ENCODE measurements at places on chromosomes 3 and 15. TPM values are rescaled to one million over a fixed set of nuclear protein-coding genes. Genes with fewer than 3 reads are reported as not detected.

Gene VGLL3
- total RNA-seq, result 25.3 TPM

Gene SLC51A
- 3.7 TPM for total RNA-seq

Gene KBTBD13
- not detected for total RNA-seq

Gene WNT7A
- total RNA-seq, result 15.1 TPM

Gene A4GNT
- total RNA-seq, result 0.34 TPM

Gene SLC25A26
- total RNA-seq, result 12.4 TPM

Gene GPR62
- not detected for total RNA-seq

Gene CORO2B
- 3.9 TPM for total RNA-seq

Gene MOBP
- total RNA-seq, result not detected

Gene CCDC39
- not detected for total RNA-seq

Gene FGF7
- 7.8 TPM for total RNA-seq

Gene OR5K2
- not detected for total RNA-seq

Gene PTX3
- 1.7 TPM for total RNA-seq

Gene SAMMSON
- not detected for total RNA-seq

Gene PLSCR4
- total RNA-seq, result 6.0 TPM

Gene ZNF501
- 5.0 TPM for total RNA-seq

Gene PLSCR2
- not detected for total RNA-seq

Gene CPNE9
- 0.59 TPM for total RNA-seq

Gene ACTC1
- 0.52 TPM for total RNA-seq

Gene DNASE1L3
- total RNA-seq, result not detected

Gene CACNA2D2
- 7.8 TPM for total RNA-seq

Gene HIGD2B
- total RNA-seq, result not detected

Gene TMEM212
- total RNA-seq, result not detected

Gene TTLL13
- total RNA-seq, result 0.58 TPM

Gene EXOG
- 16.8 TPM for total RNA-seq

Gene ZIC1
- total RNA-seq, result 184 TPM

Gene CKMT1A
- 37.3 TPM for total RNA-seq

Gene SLC6A20
- total RNA-seq, result 1.5 TPM

Gene USP19
- 86.4 TPM for total RNA-seq

Gene DUOXA2
- 0.17 TPM for total RNA-seq

Gene CIB2
- total RNA-seq, result 20.1 TPM

Gene NME9
- 3.7 TPM for total RNA-seq

Gene GRM7
- total RNA-seq, result 10.8 TPM

Gene SLCO3A1
- 104 TPM for total RNA-seq

Gene INAFM2
- total RNA-seq, result 23.6 TPM

Gene ACAP2
- 36.6 TPM for total RNA-seq

Gene ASB14
- total RNA-seq, result not detected

Gene TGM4
- not detected for total RNA-seq

Gene PLA1A
- total RNA-seq, result 1.6 TPM

Gene PPP1R2
- 37.5 TPM for total RNA-seq

Gene RAB6B
- 21.2 TPM for total RNA-seq

Gene SMCO1
- total RNA-seq, result not detected

Gene MITF
- total RNA-seq, result 8.7 TPM

Gene FBLN2
- 67.6 TPM for total RNA-seq

Gene FOXL2NB
- total RNA-seq, result 0.29 TPM

Gene VIPR1
- 5.6 TPM for total RNA-seq

Gene CACNA1D
- 17.4 TPM for total RNA-seq

Gene CASR
- total RNA-seq, result 4.4 TPM

Gene PPP2R3A
- total RNA-seq, result 8.6 TPM

Gene GJD2
- total RNA-seq, result 0.89 TPM

Gene CFAP100
- total RNA-seq, result 4.3 TPM
